ENCODE measurements at places on chromosomes 2 and 18.

- DNase-seq: no peak
Measured at GRCh38 chr18:68316636-68317035, 398.3 kb downstream of the TMX3 start.

- DNase-seq: no peak
Measured at GRCh38 chr2:185757356-185757755, 18.8 kb downstream of the FSIP2 start.

DNA sequence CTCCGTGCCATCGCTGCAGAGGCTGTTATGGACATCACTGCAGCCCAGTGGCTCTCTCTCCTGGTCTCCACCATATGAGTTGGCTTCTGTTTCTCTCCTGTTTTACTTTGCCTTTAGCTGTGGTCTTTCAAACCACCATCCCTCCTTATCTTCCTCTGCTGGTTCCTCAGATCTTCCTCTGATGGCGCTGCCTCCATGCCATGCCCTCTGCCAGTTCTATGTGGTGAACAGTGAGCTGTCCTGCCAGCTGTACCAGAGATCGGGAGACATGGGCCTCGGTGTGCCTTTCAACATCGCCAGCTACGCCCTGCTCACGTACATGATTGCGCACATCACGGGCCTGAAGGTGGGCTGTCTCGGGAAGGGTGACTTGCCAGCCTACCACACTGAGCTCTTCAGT lies 13.1 kb downstream of the TYMS start:
- DNase-seq: no peak

- DNase-seq: no peak
Measured at GRCh38 chr2:106184394-106184793, 9.7 kb downstream of the UXS1 start.

- peak; percentile 30 for DNase-seq
Measured at GRCh38 chr2:62309465-62310091, 113.7 kb downstream of the B3GNT2 start.

- no peak for DNase-seq
Measured at GRCh38 chr2:44181648-44182047, 13.0 kb downstream of the PPM1B start.

DNA sequence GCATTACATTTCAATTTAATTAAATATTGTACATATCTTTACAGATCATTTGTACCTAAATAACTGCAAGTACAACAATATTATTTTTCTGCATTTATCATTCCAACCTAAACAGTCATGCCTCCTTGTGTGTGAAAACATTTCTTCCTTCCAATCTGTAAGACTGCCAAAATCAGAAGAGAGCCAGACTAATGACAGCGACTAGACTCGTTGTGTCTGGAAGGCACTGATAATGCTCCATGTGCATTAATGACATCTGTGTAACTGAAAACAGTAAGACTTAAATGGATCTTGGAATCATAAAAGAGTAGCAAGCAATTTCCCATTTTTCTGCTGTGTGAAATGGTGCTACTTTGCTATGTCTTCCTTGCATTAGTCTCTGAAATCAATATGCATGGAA lies 278.0 kb upstream of the DSEL start:
- no peak for DNase-seq

All from stimulated activated CD8-positive, alpha-beta memory T cell treated with anti-CD3 and anti-CD28 coated beads, Interleukin-15, amount 100 ng/mL, for 48 hours (primary cell).